ENCODE measurements at places on chromosomes 13 and 19. TPM values are rescaled to one million over a fixed set of nuclear protein-coding genes. Genes with fewer than 3 reads are reported as not detected.
A peak's percentile ranks its signal among the peaks of the same experiment; 100 is the strongest.

GRCh38 chr19:29577649-29577963 lies 28.5 kb upstream of the POP4 start:
- no peak for DNase-seq

GRCh38 chr19:15280915-15281683 lies 48.9 kb upstream of the EPHX3 start:
- DNase-seq: peak; percentile 74

GRCh38 chr19:7852851-7853769 lies 21.1 kb downstream of the PRR36 start:
- peak; percentile 46 for DNase-seq

- DNase-seq: no peak
Measured at GRCh38 chr19:873084-873483, 13.6 kb downstream of the CFD start.

DNA sequence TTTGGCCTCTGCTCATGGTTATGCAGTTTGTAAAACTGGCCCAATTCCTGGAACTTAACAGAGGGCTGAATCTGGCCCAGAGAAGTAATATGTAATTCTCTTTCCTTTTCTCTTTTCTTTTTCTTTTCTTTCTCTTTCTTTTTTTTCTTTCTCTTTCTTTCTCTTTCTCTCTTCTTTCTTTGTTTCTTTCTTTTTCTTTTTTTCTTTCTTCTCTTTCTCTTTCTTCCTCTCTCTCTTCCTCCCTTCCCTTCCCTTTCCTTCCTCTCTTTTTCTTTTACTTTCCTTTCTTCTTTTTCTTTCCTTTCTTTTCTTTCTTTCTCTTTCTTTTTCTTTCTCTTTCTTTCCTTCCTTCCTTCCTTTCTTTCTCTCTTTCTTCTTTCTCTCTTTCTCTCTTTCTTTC lies 88.8 kb upstream of the SLITRK5 start:
- no peak for DNase-seq

GRCh38 chr19:56837492-56838023 lies 3.0 kb downstream of the PEG3 start:
- DNase-seq: peak; percentile 77

- DNase-seq: no peak
Measured at GRCh38 chr13:78868991-78869390, 210.0 kb upstream of the OBI1 start.

- no peak for DNase-seq
Measured at GRCh38 chr19:8517551-8518442, 3.8 kb upstream of the ZNF414 start.

DNA sequence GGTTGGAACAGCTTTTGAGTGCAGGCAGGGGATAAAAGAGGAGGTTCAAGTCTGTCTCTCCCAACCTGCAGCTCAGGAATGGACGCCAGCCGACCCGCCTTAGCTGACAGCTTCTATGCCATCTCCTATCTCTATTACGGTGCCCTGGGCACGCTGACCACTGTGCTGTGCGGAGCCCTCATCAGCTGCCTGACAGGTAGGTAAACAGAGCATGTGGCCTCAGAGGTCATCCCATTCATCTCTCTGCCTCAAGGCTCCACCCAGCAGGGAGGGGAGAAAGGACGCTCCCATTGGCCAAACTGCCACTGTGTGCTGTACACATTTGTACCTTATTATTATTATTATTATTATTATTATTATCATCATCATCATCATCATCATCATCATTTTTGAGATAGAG lies 16.5 kb downstream of the SLC5A5 start:
- DNase-seq: no peak

GRCh38 chr13:110329798-110330461 lies 22.8 kb downstream of the COL4A2 start:
- no peak for DNase-seq

- DNase-seq: no peak
Measured at GRCh38 chr13:106381091-106381490, 154.4 kb downstream of the EFNB2 start.

- no peak for DNase-seq
Measured at GRCh38 chr13:102677122-102677521, 17.7 kb downstream of the METTL21C start.

- DNase-seq: no peak
Measured at GRCh38 chr13:46031581-46032263, 20.8 kb downstream of the ZC3H13 start.

GRCh38 chr19:3319643-3320353 lies 46.6 kb upstream of the NFIC start:
- DNase-seq: no peak

DNA sequence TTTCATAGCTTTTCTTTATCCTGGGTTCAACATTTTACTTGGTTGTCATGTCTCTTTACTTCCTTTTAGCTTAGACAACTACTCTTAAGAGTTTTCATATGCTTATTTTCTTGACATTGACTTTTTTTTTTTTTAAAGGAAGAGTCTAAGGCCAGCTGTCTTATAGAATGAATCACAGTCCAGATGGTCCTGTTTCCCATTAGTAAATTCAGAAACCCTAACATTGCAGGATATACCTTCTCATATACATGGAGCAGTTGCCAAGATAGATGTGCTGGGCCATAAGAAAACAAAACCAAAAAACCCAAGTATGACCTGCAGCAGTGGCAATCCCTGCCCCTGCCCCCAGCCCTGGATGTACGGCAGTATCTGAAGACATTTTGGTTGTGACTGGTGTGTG lies 72.8 kb downstream of the COG3 start:
- no peak for DNase-seq

GRCh38 chr19:9671655-9672054 lies 3.2 kb downstream of the ZNF562 start:
- no peak for DNase-seq

- DNase-seq: no peak
Measured at GRCh38 chr13:65697843-65698242, 1532.3 kb downstream of the PCDH9 start.

GRCh38 chr19:6415591-6416190 lies 8.9 kb downstream of the KHSRP start:
- no peak for DNase-seq

GRCh38 chr19:54439174-54439851 lies 9.7 kb upstream of the LENG8 start:
- DNase-seq: no peak

DNA sequence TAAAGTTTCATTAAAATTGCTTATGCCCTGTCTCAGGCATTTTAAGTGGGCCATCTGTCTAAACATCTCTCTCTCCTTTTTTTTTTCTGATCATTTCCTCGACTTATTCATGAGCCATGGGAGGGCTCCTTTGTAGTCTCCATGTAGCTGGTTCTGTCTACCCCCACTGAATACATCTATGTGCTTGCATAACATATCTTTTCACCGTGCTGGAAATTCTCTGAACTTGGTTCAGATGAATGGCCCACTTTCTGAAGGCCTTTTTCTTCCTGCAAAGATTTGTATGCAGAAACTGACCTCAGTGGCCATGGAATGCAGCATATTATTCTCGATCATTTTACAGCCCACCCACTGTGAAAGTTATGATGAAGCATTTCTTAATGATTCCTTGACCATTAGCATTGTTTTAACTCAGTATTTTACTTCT lies 225.3 kb downstream of the GGACT start:
- no peak for DNase-seq

DNA sequence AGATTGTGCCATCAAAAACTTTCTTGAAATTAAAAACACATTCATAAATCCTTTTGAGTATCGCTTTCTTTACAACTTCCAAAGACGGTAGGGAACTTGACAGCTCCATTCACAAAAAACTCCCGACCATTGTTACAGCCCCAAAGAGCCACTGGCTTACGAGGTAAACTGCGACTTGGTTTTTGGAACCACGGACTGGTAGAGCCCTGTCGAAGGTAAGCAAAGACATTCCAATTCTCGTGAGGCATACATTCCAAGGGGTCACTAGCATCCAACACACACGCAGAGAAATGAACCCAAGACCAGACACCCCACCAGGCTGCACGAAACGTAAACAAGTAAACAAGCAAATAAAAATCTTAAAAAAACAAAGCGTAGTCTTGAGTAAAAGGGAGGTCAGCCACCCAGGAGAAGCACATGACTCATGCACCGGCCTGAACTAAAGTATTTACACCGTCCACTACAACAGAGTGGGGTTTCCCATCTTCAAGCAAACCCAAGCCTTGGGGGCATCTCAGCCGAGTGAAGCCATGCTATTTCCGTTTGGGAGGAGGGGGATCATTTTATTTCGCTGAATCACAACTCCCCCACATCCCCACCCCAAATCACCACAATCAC lies 1.4 kb downstream of the BRD4 start:
- no peak for DNase-seq

DNA sequence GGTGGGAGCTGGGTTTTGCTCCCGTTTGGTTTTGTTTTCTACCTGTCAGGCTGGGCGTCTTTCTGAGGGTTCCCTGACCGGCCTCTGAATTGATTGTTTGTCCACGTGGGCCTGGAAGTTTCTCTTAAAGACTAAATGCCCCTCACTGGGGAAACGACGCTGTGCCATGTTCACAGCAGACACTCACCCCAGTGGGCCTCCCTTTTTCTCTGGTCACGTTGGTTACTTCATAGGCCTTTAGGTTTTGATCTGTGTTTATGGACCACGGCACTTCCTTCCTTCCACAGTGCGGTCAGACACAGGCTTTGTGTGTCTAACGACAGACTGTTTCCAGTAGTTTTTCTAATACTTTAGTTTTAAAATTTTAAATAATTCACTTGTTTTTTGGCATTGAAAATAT lies 20.1 kb upstream of the NDUFS7 start:
- no peak for DNase-seq

- no peak for DNase-seq
Measured at GRCh38 chr19:49772850-49773432, 6.1 kb downstream of the AP2A1 start.

- no peak for DNase-seq
Measured at GRCh38 chr19:10486551-10486950, 16.6 kb downstream of the KEAP1 start.

GRCh38 chr13:37163641-37164265 lies 58.3 kb upstream of the CSNK1A1L start:
- no peak for DNase-seq

DNA sequence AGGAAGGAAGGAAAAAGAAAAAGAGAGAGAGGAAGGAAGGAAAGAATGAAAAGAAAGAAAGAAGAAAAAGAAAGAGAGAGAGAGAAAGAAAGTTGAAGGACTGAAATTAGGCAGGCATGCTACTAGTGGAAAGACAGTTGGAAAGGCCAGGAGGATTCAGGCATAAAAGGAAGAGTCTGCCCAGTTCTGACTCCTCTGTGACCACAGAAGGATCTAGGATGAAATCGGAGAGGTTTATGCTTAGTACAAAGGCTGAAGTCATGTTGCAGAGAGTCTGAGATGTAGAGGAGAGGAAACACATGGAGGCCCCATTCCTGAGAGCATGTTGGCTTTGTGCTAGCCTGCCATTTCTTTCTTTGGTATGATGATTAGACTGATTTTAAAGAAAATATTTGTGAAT lies 246.5 kb upstream of the ARGLU1 start:
- DNase-seq: no peak

GRCh38 chr19:18390065-18390907 lies 4.3 kb downstream of the GDF15 start:
- no peak for DNase-seq

GRCh38 chr19:41925208-41926003 lies 2.8 kb downstream of the ERFL start:
- no peak for DNase-seq

GRCh38 chr13:85586422-85586831 lies 212.8 kb downstream of the SLITRK6 start:
- no peak for DNase-seq

DNA sequence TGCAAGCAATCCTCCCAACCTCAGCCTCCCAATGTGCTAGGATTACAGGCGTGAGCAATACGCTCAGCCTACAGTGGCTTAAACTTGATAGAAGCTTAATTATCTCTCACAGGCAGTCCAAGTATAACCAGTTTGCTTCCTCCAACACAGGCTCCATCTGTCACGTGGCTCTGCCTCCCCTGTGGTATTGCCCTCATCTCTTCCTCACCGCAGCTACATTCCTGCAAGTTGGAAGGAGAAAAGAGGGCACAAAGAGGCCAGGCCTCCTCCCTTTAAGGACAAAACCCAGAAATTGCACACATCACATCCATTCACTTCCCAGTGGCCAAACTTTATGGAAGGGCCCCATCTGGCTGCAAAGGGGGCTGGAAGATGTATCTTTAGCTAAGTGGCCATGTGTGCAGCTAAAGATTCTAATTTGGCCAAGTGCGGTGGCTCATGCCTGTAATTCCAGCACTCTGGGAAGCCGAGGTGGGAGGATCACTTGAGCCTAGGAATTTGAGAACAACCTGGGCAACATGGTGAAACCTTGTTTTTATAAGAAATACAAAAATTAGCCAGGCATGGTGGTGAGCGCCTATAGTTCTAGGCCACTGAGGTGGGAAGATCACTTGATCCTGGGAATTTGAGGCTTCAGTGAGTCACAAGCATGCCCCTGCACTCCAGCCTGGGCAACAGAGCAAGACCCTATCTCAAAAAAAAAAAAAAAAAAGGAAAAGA lies 3.1 kb upstream of the SDHAF1 start:
- DNase-seq: no peak

DNA sequence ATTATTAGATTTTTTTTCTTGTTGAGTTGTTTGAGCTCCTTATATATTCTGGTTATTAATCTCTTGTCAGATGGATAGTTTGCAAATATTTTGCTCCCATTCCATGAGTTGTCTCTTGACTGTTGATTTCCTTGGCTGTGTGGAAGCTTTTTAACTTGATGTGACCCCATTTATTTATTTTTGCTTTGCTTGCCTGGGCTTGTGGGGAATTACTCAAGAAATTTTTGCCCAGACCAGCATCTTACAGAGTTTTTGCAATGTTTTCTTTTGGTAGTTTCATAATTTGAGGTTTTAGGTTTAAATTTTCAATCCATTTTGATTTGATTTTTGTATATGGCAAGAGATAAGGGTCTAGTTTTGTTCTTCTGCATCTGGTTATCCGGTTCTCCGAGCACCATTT lies 124.7 kb downstream of the PCCA start:
- no peak for DNase-seq

DNA sequence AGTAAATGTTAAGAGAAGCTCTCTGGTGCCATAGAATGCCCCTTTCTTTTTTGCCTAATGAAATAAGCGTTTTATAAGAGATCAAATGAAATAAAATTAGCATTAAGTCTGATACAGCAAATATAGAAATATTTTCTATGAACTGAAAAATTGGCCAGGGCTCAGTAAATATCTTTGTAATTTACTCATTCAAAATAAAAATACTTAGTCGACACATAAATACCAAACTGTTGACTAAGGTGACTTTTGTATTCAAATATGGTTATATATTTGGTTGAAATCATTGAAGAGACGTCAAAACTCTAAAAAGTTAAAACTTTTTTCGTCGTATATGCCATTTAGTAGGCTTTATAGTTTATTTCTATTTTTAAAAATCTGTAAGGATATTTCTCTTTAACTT lies 25.6 kb downstream of the IPO5 start:
- no peak for DNase-seq

GRCh38 chr13:30479154-30479882 lies 13.6 kb upstream of the HMGB1 start:
- DNase-seq: no peak

- no peak for DNase-seq
Measured at GRCh38 chr13:78976696-78977095, 317.7 kb upstream of the OBI1 start.

GRCh38 chr13:35888457-35888883 lies 242.7 kb downstream of the DCLK1 start:
- no peak for DNase-seq

- no peak for DNase-seq
Measured at GRCh38 chr13:109355166-109355565, 431.2 kb downstream of the IRS2 start.

Gene IGLON5
- total RNA-seq: not detected

Gene RASGRP4
- not detected for total RNA-seq

Gene USHBP1
- 23.8 TPM for total RNA-seq

Gene ADAMTSL5
- 14.3 TPM for total RNA-seq

Gene SPINT2
- total RNA-seq: 37.1 TPM

Gene ZNF211
- total RNA-seq: 16.6 TPM

Gene CEACAM3
- total RNA-seq: not detected

Gene COL5A3
- 12.6 TPM for total RNA-seq

Gene SEMA6B
- total RNA-seq: 1.8 TPM
